ENCODE measurements at places on chromosomes 11 and 22.

GRCh38 chr11:6727971-6728760 is 43.6 kb downstream of the OR2AG2 start:
- DNase-seq: no peak

GRCh38 chr22:26318975-26319374 is 110.1 kb upstream of the ASPHD2 start:
- DNase-seq: no peak

DNA sequence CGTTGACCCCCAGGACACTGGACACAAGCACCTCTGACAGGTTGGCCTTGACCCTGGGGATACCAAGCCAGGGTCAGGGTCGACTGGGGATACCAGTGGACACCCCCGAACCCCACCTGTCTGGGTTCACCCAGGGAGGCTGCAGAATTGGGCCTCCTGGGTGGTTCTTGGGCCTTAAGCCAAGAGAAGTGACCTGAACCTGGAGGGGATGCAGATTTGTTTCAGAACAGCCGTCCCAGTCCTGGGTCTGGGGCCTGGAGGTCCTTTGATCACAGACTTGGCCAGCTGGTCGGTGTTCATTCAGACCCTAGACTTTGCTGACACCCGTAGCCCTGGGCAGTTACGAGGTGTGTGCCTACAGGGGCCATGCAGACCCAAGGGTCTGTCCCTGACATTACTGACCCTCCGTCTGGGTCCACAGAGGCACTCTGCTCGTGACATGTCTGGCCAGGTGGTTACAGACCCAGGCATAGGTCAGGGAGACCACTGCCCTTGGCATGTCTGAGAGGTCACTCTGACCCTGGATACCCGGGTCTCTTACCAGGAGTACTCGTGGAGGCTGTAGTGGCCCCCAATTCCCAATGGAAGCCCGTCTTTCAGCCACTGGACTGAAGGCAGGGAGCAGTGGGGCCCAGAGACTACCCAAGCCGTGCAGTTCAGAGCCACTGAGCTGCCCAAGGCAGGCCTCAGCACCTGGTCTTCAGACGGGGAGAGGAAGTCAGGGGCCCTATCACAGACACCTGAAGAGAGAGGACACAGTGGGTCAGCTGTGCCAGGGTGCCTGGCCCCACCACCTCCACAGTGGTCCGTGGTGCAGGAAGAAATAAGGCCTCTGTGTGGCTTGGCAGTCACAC is 6.4 kb downstream of the SIGIRR start:
- no peak for DNase-seq

GRCh38 chr22:50572965-50573364 is 5.3 kb downstream of the CPT1B start:
- no peak for DNase-seq

- DNase-seq: no peak
Observed at GRCh38 chr11:42036201-42036600, 576.7 kb upstream of the LRRC4C start.

DNA sequence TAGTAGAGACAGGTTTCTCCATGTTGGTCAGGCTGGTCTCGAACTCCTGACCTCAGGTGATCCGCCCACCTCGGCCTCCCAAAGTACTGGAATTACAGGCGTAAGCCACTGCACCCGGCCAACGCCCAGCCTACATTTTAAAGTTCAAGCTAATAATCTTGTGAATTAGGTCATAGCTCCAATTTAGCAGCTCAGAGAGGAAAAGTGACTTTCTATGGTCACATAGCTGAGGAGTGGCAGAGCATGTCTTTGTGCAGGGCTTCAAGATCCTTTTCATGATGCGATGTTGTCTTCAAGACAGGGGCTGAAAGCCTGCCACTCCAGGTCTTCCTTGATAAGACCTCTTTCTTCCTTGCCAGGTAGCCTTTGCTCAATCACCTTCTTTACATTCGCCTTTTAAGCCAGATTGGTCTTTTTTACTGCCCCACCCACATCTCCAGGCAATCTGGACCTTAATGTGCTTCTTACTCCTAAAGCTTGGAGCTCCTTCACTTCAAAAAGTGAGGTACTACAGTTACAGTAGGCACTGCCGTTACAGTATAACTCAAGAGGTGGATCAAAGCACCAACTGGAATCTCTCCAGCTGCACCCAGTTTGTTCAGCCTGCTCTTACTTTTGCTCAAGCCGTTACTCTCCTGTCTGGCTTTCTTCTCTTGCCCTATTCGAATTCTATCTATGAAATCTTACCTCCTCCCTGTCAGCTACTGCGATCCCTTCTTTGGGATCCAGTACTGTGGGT is 18.2 kb downstream of the YWHAH start:
- no peak for DNase-seq

DNA sequence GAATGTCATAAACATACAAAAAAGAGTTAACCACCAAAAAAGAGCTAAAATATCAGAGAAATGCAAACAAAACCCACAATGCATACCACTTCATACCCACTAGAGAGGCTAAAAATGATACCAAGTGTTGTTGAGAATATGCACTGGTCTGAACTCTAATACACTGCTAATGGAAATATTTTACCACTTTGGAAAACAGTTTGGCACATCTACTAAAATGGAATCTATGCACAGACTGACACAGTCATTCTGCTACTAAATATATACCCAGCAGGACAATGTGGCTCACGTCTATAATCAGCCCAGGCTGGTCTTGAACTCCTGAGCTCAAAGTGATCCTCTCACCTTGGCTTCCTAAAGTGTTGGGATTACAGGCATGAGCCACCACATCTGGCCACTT is 18.0 kb downstream of the MAPK1 start:
- DNase-seq: no peak

- no peak for DNase-seq
Observed at GRCh38 chr11:7548659-7549274, 35.0 kb downstream of the PPFIBP2 start.

DNA sequence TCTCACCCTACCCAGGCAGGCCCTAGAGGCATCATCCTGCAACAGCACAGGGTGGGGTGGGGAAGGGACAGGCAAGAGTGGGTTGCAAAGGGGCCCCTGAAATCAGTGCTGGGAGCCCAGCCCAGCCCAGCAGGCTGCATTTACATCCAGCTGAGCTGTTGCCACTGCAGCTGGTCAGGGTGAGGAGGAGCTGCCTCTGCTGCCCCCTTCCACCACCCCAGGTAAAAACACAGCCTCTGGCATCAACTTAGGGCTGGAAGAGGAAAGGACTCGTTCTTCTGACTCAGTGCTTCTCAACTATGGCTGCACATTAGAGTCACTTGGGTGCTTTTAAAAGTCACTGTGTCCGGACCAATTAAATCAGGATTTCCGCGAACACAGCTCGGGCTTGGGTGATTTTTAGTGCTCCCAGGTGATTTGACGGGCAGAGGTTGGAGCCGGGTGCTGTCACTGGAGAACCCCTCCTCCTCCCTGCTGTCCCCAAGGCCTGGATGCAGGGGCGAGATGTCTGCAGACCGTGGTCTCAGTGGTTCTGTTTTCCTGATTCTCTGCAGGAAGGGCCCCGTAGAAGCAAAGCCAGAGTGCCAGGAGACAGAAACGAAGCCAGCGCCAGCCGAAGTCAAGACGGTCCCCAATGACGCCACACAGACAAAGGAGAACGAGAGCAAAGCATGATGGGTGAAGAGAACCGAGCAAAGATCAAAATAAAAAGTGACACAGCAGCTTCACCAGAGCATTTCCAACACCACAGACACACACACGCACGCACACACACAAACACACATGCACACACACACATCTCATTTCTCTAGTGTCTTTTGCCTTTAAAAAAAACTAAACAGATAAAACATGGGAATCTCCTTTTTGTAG is 39.4 kb upstream of the TTC12 start:
- no peak for DNase-seq

GRCh38 chr11:62050716-62051115 is 73.1 kb upstream of the INCENP start:
- DNase-seq: no peak

GRCh38 chr22:25837288-25837900 is 95.4 kb downstream of the MYO18B start:
- DNase-seq: no peak

DNA sequence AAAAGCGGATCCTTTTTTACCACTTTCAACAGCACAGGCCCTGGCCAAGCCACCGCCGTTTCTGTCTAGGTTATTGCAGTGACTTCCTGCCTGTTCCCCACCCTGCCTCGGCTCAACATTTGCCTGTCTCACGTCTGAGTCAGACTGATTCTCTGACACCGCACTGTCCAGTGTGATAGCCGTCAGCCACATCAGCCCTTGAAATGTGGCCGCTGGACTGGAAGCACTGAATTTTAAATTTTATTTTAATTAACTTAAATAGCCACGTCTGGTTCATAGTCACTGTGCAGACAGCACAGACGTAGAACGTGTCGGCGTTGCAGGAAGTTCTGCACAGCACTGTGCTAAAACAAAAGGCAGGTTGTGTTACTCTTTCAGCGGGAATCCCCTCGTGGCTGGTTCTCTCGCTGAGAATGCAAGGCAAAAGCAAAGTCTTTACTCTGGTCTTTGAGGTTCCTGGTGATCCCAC is 56.3 kb upstream of the ADSL start:
- DNase-seq: no peak

DNA sequence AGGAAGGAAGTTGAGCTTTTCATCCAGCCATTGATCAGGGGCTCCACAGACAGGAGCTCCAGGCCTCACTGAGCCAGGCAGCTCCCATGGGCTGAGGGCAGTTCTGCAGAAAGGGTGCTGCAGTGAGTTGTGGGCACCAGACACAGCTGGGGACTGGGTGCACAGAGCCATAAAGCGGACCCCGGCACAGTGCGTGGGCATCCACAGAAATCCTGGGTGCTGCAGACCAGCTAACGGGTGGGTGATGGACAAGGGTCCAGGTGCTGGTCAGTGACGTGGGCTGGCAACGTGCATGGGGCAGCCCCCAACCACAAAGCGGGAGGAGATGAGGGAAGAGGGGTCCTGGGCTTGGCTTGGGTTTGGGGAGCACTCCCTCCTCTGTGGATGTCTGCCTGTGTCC is 19.4 kb upstream of the GAL start:
- no peak for DNase-seq

DNA sequence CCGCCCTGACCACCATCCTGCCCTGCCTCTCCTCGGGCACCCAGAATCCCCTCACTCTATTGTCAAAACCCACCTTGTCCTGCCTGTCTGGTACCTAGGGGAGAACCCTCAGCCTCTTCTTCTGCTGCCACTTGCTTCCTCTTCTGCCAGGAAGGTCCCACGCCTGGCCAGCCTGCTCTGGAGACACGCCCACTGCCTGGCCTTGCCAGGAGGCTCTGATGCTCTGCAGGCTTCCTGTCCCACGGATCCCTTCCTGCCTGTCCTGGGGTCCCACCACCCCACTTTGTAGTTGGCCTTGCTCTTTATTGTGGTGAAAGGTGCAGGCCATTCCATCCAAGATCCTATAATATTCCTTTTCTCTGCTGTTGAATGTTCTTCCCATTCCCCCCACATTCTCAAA is 63.4 kb downstream of the BMAL1 start:
- no peak for DNase-seq

DNA sequence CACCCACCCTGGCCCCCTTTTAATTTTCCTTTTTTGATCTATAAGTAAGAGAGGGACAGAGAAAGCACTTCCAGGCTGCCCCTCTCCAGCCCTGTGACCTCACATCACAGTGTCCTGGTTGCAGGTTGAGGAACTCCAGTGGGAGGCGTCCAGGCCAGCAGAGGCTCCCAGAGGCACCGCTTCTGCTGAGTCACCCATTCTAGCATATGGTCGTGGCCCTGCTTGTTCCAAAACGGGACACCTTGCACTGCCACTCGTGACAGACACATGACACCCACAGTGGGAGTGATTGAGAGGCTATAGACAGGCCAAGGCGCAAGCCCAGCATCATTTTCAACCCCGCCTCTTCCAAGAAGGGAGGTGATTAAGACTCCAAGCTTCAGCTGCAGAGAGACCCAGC is 16.0 kb upstream of the TMPRSS4 start:
- DNase-seq: no peak

DNA sequence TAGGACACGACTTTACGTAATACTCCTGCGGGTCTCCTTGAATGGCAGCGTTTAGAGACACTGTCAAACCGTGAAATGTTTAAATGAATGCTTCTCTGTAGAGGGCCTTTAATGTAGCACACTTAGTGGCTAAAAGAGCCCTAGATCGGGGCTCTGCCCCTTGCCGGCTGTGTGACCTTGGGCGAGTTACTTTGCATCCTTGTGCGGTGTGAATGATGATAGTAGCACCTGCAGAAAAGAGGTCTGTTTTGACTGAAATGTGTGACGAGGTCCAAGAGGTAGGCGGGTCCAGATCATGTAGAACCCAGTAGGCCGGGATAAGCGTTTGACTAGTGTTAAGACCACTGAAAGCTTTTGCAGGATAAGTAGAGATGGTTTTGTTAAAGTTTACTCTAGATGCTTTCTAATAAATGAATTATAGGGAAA is 866 bp downstream of the MED17 start:
- no peak for DNase-seq

DNA sequence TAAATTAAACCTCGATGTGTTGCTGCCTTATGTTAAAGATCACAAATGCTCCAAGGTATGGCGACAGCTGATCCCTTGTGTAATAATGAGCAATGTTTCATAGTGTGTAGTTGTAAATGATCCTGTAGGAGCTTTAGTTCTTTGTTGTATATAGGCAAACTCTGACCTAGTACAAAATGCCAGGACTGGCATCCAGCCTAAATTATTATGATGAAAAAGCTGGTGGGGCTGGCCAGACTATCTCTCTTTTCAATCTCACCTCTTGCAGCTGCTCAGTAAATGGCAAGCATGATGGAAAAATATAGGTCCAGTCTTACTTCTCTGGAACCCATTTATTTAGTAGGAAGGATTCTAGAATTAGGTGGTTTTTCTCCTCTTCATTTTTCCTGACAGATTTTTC is 345.1 kb upstream of the C11orf87 start:
- DNase-seq: no peak

- DNase-seq: no peak
Observed at GRCh38 chr11:121513807-121514206, 61.0 kb upstream of the SORL1-AS1 start.

GRCh38 chr22:50016988-50017700 is 4.6 kb upstream of the IL17REL start:
- DNase-seq: no peak

GRCh38 chr11:533586-534395 is 1.6 kb downstream of the HRAS start:
- DNase-seq: no peak

- DNase-seq: no peak
Observed at GRCh38 chr11:17423533-17424310, 35.3 kb upstream of the KCNJ11 start.

DNA sequence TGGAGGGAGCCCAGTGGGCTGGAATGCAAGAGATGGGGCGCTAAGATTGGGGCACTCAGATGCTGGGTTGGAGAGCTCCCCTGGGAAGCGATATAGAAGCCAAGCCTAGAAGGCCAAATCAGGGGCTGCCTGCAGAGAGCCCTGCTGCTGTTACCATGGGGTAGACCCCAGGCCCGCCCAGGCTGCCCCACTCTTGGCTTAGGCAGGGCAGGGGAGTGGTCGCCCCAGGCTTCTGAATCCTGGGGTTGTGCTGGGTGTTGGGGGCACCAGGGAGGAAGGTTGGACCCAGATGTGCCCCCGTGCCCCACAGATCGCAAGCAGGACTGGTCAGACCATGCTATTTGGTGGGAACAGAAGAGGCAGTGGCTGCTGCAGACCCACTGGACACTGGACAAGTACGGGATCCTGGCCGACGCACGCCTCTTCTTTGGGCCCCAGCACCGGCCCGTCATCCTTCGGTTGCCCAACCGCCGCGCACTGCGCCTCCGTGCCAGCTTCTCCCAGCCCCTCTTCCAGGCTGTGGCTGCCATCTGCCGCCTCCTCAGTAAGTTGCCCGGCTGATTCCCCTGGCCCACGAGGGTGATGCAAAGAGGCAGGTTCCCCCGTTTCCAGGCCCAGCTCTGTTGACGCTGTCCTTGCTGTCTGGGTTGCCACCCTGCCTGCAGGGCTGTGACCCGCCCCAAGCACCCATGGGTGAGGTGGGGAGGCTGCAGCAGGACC is 3.9 kb downstream of the FERMT3 start:
- no peak for DNase-seq

- no peak for DNase-seq
Observed at GRCh38 chr11:71252770-71253730, 673 bp upstream of the SHANK2 start.

All from smooth muscle cell of the brain vasculature (primary cell).